ENCODE measurements at places on chromosomes 1 and 21. TPM values are rescaled to one million over a fixed set of nuclear protein-coding genes. Genes with fewer than 3 reads are reported as not detected.

Gene CD1D
- not detected for total RNA-seq

Gene GBP5
- 305 TPM for total RNA-seq

Gene GPR137B
- total RNA-seq: 16.8 TPM

Gene LCE2B
- not detected for total RNA-seq

Gene LHX4
- total RNA-seq: not detected

Gene CLIC6
- 0.50 TPM for total RNA-seq

Gene MIXL1
- not detected for total RNA-seq

Gene FAM177B
- not detected for total RNA-seq

Gene F13B
- total RNA-seq: not detected

Gene FAM131C
- total RNA-seq: not detected

Gene OLIG2
- not detected for total RNA-seq

Gene ERO1B
- total RNA-seq: 14.3 TPM

Gene KRTAP19-3
- total RNA-seq: not detected

Gene CITED4
- 2.5 TPM for total RNA-seq

Gene FCGR3A
- 34.5 TPM for total RNA-seq

Gene WDR47
- 16.1 TPM for total RNA-seq

Gene LENEP
- 0.48 TPM for total RNA-seq

Gene AQP10
- total RNA-seq: not detected

Gene NBPF26
- 18.4 TPM for total RNA-seq

Gene NTRK1
- total RNA-seq: 1.4 TPM

Gene OR2G6
- not detected for total RNA-seq

Gene NR5A2
- not detected for total RNA-seq

Gene CCDC17
- 4.4 TPM for total RNA-seq

Gene CLCNKA
- not detected for total RNA-seq

Gene PRR9
- total RNA-seq: not detected

Gene LCE1F
- not detected for total RNA-seq

Gene RGSL1
- total RNA-seq: not detected

Gene RGS16
- 33.0 TPM for total RNA-seq

Gene AKNAD1
- not detected for total RNA-seq

Gene PLEKHN1
- total RNA-seq: 1.4 TPM

Gene PCP4
- total RNA-seq: not detected

Gene TNFSF4
- total RNA-seq: 40.5 TPM

Gene TMEM201
- total RNA-seq: 16.5 TPM

Gene VWA1
- 1.3 TPM for total RNA-seq

Gene KRTAP12-2
- not detected for total RNA-seq

Gene SPRR1A
- total RNA-seq: not detected

Gene LEFTY1
- not detected for total RNA-seq

Gene C8A
- not detected for total RNA-seq

Gene PHACTR4
- total RNA-seq: 30.2 TPM

Gene HFM1
- 0.29 TPM for total RNA-seq

Gene GJA9
- total RNA-seq: not detected

Gene UTS2
- 0.70 TPM for total RNA-seq

Gene MAP1LC3C
- not detected for total RNA-seq

Gene ADAMTS1
- total RNA-seq: 35.2 TPM

Gene ZNF326
- 21.0 TPM for total RNA-seq

Gene DDR2
- 2.3 TPM for total RNA-seq

Gene SELENBP1
- not detected for total RNA-seq

Gene KCNK1
- 0.20 TPM for total RNA-seq

Gene SLC9C2
- total RNA-seq: not detected

Gene DOCK7
- 11.5 TPM for total RNA-seq

All from natural killer cell treated with Interleukin-12 subunit alpha and Interleukin-12 subunit beta and Interleukin-15 and Interleukin-18, amount 100 ng/mL, for 72 hours (primary cell).